Activated naive CD4-positive, alpha-beta T cell treated with anti-CD3 and anti-CD28 coated beads, Interleukin-2, amount 10 ng/mL, durations not matched to agents 7 days and 5 days (primary cell): ENCODE measurements at places on chromosomes 6 and 20.
A peak's percentile ranks its signal among the peaks of the same experiment; 100 is the strongest.

GRCh38 chr6:149438855-149439254 lies 38.8 kb downstream of the SUMO4 start:
- H3K27me3 ChIP-seq = peaks cover 3% of the 10 kb centered on the region
- H3K27ac ChIP-seq = no peak overlapping the region
- no peaks in the 10 kb centered on the region for H3K36me3 ChIP-seq

GRCh38 chr20:36919715-36920333 lies 31.7 kb downstream of the SAMHD1 start:
- no peak overlapping the region for H3K4me3 ChIP-seq
- H3K36me3 ChIP-seq = peaks cover 41% of the 10 kb centered on the region
- H3K27ac ChIP-seq = peak overlapping the region; percentile 60

- no peaks in the 10 kb centered on the region for H3K36me3 ChIP-seq
- no peaks in the 10 kb centered on the region for H3K4me1 ChIP-seq
- no peak overlapping the region for H3K27ac ChIP-seq
- DNase-seq = no peak
- H3K4me3 ChIP-seq = no peak overlapping the region
These were observed 116.6 kb upstream of the PROKR2 start for GRCh38 chr20:5433352-5433751.

DNA sequence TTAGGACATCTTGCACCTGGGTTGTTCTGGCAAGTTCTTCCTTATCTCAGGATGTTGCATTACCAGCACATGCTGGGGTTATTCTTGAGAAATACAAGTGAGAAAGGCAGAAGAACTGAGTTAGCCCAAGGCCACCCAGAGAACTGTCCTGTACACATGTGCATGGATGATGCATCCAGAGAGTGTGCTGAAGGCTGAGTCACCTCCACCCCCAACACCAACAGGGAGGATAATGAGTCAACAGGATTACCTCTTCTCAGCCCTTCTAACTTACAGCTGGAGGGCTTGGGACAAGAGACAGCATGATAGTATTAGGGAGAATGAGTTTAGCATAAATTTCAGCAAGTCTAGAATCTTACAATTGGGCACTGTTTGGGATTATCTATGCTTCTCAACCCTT lies 8.5 kb downstream of the SCGN start:
- H3K4me1 ChIP-seq = no peaks in the 10 kb centered on the region
- H3K36me3 ChIP-seq = no peaks in the 10 kb centered on the region
- no peak overlapping the region for H3K4me3 ChIP-seq
- no peak for DNase-seq
- H3K27me3 ChIP-seq = peaks cover 27% of the 10 kb centered on the region
- H3K27ac ChIP-seq = no peak overlapping the region

- DNase-seq = no peak
- H3K27me3 ChIP-seq = peaks cover 66% of the 10 kb centered on the region
- no peak overlapping the region for H3K4me3 ChIP-seq
- no peak overlapping the region for H3K27ac ChIP-seq
These were observed 89.8 kb upstream of the PTPN1 start for GRCh38 chr20:50420380-50420779.

DNA sequence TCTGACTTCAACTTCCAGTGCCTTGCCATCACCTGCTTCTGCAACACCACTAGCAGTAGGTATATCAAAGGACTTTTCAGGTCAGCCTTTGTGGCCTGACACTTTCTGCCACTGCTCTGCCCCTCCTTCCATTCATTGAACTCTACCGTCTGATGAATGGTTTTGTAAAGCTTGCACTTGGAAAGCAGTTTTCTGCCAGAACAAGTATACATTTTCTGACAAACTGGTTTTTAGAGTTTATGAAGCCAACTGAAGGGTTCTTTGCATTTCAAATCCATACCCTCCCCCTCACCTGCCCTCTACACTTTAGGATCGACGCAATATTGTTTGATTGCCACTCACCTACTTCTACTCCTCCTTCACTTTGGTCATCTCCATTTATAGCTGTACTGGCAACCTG lies 603.1 kb downstream of the HACE1 start:
- H3K27me3 ChIP-seq = no peaks in the 10 kb centered on the region
- H3K4me1 ChIP-seq = no peaks in the 10 kb centered on the region
- H3K4me3 ChIP-seq = no peak overlapping the region

GRCh38 chr20:16317445-16318362 lies 255.5 kb downstream of the KIF16B start:
- H3K27me3 ChIP-seq = no peaks in the 10 kb centered on the region
- H3K36me3 ChIP-seq = no peaks in the 10 kb centered on the region
- peak overlapping the region; percentile 52 for H3K27ac ChIP-seq
- H3K4me1 ChIP-seq = no peaks in the 10 kb centered on the region
- DNase-seq = no peak

DNA sequence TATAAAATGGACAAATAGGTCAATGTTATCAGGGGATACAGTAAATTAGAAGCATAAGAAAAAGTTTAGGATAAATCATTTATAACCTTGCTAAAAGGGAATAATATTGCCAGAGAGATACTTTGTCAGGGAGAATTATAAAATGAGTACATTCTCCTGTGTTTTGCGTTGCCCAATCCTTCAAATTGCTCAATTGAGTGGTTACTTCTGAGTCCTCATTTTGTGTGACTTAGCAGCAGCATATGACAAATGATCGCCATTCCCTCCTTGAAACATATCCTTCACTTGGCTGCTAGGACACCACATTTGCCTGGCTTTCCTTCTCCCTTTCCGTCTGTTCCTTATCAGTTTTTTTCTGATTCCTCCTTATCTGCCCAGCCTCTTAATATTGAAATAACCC lies 106.7 kb upstream of the FLRT3 start:
- H3K27ac ChIP-seq = no peak overlapping the region
- H3K27me3 ChIP-seq = no peaks in the 10 kb centered on the region
- no peak for DNase-seq
- no peaks in the 10 kb centered on the region for H3K36me3 ChIP-seq
- H3K4me3 ChIP-seq = no peak overlapping the region

DNA sequence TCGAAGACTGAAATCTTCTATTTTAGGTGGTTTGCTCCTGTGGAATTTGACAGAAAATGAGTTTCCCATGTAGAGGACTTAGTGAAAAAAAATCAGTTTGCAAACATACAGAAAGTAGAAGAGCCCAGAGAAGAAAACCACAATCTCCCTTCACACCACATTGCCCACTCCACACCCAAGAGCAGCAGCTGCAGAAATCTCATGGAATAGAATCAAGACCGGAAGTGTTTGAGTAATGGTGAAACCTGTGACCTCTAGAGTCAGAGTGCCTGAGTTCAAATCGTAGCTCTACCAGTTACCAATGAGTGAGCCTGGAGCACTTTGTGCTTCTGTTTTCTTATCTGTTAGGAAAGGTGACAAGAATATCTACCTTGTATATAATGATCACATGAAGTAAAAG lies 4.6 kb downstream of the SIRPG start:
- H3K27ac ChIP-seq = peak overlapping the region; percentile 74
- peak; percentile 41 for DNase-seq
- H3K36me3 ChIP-seq = peaks cover 76% of the 10 kb centered on the region
- H3K4me1 ChIP-seq = peaks cover 82% of the 10 kb centered on the region
- peak overlapping the region; percentile 39 for H3K4me3 ChIP-seq

DNA sequence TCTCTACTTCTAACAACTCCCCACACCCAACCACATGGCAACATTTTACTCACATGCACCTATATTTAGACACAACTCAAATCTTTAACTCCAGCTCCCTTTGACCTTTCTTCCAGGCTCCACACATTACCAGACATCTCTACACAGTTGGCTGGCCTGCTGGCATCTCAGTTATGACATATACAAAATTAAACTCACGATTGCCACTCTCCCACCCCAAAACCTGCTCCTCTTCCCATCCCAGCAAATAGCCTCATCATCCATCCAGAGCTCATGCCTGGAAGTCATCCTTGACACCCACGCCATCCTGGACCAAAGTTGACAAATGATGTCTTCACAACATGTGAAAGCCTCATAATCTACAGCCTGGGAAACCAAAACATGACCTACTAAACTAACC lies 176.6 kb downstream of the PKHD1 start:
- no peak overlapping the region for H3K4me3 ChIP-seq
- H3K4me1 ChIP-seq = no peaks in the 10 kb centered on the region

DNA sequence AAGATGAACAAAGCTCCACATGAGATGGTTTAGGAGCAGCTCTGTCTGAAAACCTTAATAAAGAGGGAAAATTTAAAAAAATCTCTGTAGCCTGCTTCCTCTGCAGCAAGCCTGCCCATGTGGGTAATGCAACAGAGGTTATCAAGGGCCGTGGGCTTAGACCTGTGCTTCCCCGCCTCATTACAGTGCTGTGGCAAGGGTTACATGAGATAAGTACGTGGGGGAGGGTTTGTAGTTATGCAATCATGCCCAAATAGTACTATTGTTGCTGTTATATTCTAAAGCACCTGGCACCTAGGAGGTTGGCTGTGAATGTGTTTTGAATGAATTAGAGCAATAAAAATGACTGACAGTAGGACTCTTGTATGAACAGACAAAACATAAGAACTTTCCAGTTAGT lies 68.3 kb downstream of the PKHD1 start:
- peaks cover 4% of the 10 kb centered on the region for H3K27me3 ChIP-seq
- no peaks in the 10 kb centered on the region for H3K4me1 ChIP-seq
- no peaks in the 10 kb centered on the region for H3K36me3 ChIP-seq

- no peak for DNase-seq
- H3K4me3 ChIP-seq = no peak overlapping the region
- no peaks in the 10 kb centered on the region for H3K36me3 ChIP-seq
- H3K4me1 ChIP-seq = no peaks in the 10 kb centered on the region
These were observed 82.1 kb downstream of the TINAG start for GRCh38 chr6:54390362-54390761.

DNA sequence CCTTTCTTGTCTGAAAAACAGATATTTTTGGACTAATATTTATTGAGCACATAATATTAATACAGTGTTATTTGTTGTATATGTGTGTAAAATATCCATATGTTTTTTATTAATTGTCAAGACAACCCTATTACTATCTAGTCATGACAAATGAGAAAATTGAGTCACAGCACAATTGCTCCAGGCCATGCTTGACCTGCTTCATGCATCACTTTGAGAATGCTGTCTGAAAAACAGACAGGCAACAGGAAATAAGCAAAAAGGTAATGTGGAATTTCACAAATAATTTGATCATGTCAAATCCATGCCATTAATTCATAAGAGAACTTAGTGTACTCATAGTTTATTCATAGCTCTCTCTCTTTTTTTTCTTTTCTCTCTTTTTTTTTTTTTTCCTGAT lies 246.5 kb downstream of the RIMS1 start:
- H3K27ac ChIP-seq = no peak overlapping the region
- DNase-seq = no peak
- H3K36me3 ChIP-seq = no peaks in the 10 kb centered on the region
- H3K4me3 ChIP-seq = no peak overlapping the region
- H3K4me1 ChIP-seq = no peaks in the 10 kb centered on the region

GRCh38 chr6:25448965-25449538 lies 169.9 kb downstream of the CARMIL1 start:
- H3K4me1 ChIP-seq = peaks cover 18% of the 10 kb centered on the region
- no peak for DNase-seq
- no peak overlapping the region for H3K27ac ChIP-seq
- H3K4me3 ChIP-seq = no peak overlapping the region
- no peaks in the 10 kb centered on the region for H3K27me3 ChIP-seq

DNA sequence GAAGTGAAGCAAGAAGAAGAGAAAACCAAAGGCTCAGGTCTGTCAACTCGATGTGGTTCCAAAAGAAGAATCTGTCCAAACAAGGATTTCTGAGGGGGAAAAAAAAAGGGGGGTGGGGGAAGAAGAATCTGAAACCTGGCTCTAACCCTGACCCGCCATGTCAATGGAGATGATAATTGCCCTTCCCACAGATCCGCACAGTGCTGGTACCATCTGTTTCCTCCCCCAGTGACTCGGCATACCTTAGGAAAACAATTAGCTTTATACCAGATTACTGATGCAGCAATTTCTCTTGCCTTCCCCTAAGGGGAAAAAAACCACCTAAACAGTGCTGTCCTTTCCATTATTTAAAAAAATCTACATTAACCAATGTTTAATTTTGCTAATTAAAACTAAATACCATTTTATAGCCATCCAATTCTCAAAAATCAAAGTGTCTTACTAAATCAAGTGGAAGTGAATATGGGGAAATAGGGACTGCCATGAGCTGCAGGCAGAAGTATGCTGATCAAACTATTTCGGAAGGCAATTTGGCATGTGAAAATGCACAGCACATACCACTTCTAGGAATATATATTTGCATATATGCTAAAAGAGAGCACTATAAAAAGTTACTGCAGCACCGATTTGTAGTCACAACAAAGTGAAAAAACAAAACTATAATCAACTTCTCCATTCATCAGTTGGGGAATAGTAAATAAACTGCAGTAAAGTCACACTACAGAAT lies 46.8 kb downstream of the MAP7 start:
- H3K4me1 ChIP-seq = no peaks in the 10 kb centered on the region
- H3K4me3 ChIP-seq = no peak overlapping the region
- no peak overlapping the region for H3K27ac ChIP-seq
- no peaks in the 10 kb centered on the region for H3K27me3 ChIP-seq
- DNase-seq = no peak

- no peaks in the 10 kb centered on the region for H3K27me3 ChIP-seq
- H3K4me1 ChIP-seq = no peaks in the 10 kb centered on the region
- no peak for DNase-seq
- H3K27ac ChIP-seq = no peak overlapping the region
- peaks cover 23% of the 10 kb centered on the region for H3K36me3 ChIP-seq
These were observed 100.2 kb downstream of the PREP start for GRCh38 chr6:105302617-105303128.

GRCh38 chr20:35006531-35006971 lies 50.9 kb downstream of the MYH7B start:
- peaks cover 4% of the 10 kb centered on the region for H3K4me1 ChIP-seq
- H3K27ac ChIP-seq = no peak overlapping the region
- H3K36me3 ChIP-seq = peaks cover 53% of the 10 kb centered on the region

- no peak for DNase-seq
- no peak overlapping the region for H3K27ac ChIP-seq
- no peaks in the 10 kb centered on the region for H3K27me3 ChIP-seq
- H3K4me1 ChIP-seq = no peaks in the 10 kb centered on the region
These were observed 82.4 kb downstream of the SLC35B3 start for GRCh38 chr6:8352966-8353340.

DNA sequence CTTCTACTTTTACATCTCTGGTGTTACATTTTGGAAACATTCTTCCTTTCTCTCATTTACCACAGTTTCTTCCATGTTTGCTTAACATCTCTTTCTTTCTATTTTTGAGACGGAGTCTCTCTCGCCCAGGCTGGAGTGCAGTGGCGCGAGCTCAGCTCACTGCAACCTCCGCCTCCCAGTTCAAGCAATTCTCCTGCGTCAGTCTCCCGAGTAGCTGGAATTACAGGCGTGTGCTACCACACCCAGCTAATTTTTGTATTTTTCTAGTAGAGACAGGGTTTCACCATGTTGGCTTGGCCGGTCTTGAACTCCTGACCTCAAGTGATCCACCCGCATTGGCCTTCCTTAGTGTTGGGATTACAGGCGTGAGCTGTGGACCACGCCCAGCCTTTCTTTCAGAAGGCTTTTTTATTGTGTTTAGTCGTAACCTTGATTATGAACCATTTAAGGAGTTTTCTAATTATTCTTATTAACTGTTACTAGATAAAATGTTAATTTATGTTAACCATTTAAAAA lies 27.8 kb downstream of the MAP3K4 start:
- H3K4me3 ChIP-seq = no peak overlapping the region
- H3K36me3 ChIP-seq = peaks cover 11% of the 10 kb centered on the region
- no peaks in the 10 kb centered on the region for H3K4me1 ChIP-seq
- no peak overlapping the region for H3K27ac ChIP-seq
